ENCODE measurements at places on chromosomes 3 and 15. TPM values are rescaled to one million over a fixed set of nuclear protein-coding genes. Genes with fewer than 3 reads are reported as not detected.
A peak's percentile ranks its signal among the peaks of the same experiment; 100 is the strongest.

Gene ZPLD1
- not detected for total RNA-seq

GRCh38 chr3:32819551-32820348 is 2.0 kb downstream of the TRIM71 start:
- no peaks in the 10 kb centered on the region for H3K4me1 ChIP-seq
- H3K36me3 ChIP-seq = no peaks in the 10 kb centered on the region
- no peak overlapping the region for H3K4me3 ChIP-seq
- no peak overlapping the region for H3K27ac ChIP-seq

Gene MUC20
- total RNA-seq = 33.1 TPM

DNA sequence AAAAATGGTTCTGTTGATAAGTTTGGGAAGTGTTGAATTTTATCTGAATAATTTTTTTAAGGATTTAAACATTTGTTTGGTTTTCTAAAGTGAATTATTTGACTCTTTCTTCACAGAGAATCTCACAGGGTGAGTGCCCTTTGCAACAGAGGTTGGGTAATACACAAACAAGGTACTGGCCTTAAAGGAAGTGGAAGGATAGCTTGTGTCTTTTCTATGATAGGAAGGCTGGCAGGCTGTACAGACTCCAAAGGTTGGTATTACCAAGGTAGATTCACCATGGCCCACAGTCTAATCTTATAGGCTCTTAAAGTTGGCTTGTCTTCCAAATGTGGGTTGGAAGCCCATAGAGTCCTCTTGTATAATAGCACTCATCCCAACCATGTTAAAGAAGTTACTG is 311.5 kb downstream of the SV2B start:
- DNase-seq = no peak
- H3K4me3 ChIP-seq = no peak overlapping the region
- no peak overlapping the region for H3K27ac ChIP-seq
- no peaks in the 10 kb centered on the region for H3K27me3 ChIP-seq
- H3K36me3 ChIP-seq = no peaks in the 10 kb centered on the region

Gene DUOX2
- 0.90 TPM for total RNA-seq

Gene ISLR
- 163 TPM for total RNA-seq

Gene CAPN3
- total RNA-seq = 31.7 TPM

Gene TF
- total RNA-seq = 11.4 TPM

GRCh38 chr3:44409640-44410410 is 67.6 kb downstream of the ZNF445 start:
- no peaks in the 10 kb centered on the region for H3K27me3 ChIP-seq
- peak overlapping the region; percentile 40 for H3K27ac ChIP-seq
- H3K36me3 ChIP-seq = no peaks in the 10 kb centered on the region
- no peak overlapping the region for H3K4me3 ChIP-seq

Gene ARHGEF3
- total RNA-seq = 13.0 TPM

GRCh38 chr3:42800251-42800650 is 4.0 kb downstream of the HIGD1A start:
- no peak overlapping the region for H3K4me3 ChIP-seq
- no peaks in the 10 kb centered on the region for H3K36me3 ChIP-seq
- H3K27ac ChIP-seq = no peak overlapping the region
- DNase-seq = no peak

Gene DRD3
- total RNA-seq = not detected

GRCh38 chr3:173865900-173866498 is 468.5 kb downstream of the NLGN1 start:
- H3K27me3 ChIP-seq = no peaks in the 10 kb centered on the region
- H3K4me3 ChIP-seq = no peak overlapping the region
- H3K27ac ChIP-seq = no peak overlapping the region
- no peaks in the 10 kb centered on the region for H3K36me3 ChIP-seq
- no peak for DNase-seq
- no peaks in the 10 kb centered on the region for H3K4me1 ChIP-seq

Gene BOC
- 39.8 TPM for total RNA-seq

Gene TEX264
- total RNA-seq = 68.8 TPM

GRCh38 chr3:193870376-193871219 is 265.4 kb upstream of the HES1 start:
- no peak for DNase-seq
- H3K27ac ChIP-seq = no peak overlapping the region
- H3K27me3 ChIP-seq = no peaks in the 10 kb centered on the region
- no peak overlapping the region for H3K4me3 ChIP-seq
- no peaks in the 10 kb centered on the region for H3K36me3 ChIP-seq

DNA sequence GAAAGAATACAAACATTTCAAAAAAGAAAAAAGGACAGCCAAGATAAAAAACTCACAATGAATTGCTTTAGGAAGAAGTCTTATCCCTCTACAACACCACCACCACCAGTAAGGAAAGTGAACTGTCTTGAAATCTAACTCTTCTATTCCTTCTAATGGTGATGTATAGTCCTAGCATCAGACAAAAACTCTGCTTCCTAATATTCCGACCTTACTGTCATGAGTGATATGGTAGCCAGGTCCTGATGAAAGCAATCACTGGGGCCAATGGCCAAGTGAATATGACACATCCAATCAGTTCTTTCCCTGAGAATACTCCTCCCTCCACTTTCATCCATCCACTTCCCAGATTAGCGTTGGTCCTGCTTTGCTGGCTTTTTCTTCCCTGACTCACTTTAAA is 14.8 kb downstream of the GK5 start:
- H3K4me3 ChIP-seq = no peak overlapping the region
- no peaks in the 10 kb centered on the region for H3K36me3 ChIP-seq
- no peaks in the 10 kb centered on the region for H3K27me3 ChIP-seq
- peak overlapping the region; percentile 73 for H3K27ac ChIP-seq

- H3K4me1 ChIP-seq = no peaks in the 10 kb centered on the region
- no peak overlapping the region for H3K4me3 ChIP-seq
- H3K27ac ChIP-seq = no peak overlapping the region
- H3K27me3 ChIP-seq = no peaks in the 10 kb centered on the region
- H3K36me3 ChIP-seq = no peaks in the 10 kb centered on the region
- peak; percentile 29 for DNase-seq
Measured at GRCh38 chr15:94119923-94120775, 111.2 kb upstream of the MCTP2 start.

DNA sequence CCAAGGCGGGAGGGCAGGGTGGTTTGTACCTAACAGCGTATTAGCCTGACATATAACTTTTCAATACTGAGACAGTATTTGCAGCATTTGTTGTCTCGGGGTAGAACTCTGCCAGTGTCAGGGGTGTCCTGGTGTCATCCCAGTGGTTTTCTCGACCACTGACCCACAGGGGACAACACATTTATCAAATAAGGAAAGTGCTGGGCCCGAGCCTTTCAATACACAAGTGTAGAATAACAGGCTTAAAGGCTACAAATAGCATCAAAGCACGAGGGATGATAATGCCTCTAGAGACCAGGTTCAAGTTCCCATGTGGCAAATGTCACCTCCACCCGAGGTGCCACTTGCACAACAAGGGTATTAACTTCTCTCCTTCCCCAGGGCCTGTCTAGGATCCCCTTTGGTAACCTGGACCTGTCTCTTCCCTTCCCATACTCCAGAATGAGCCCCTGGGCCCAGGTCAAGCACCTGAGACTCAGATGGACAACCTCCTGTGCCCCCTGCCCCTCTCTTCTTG is 9.5 kb upstream of the SLC6A6 start:
- no peak overlapping the region for H3K27ac ChIP-seq
- no peak for DNase-seq
- H3K27me3 ChIP-seq = no peaks in the 10 kb centered on the region
- no peaks in the 10 kb centered on the region for H3K36me3 ChIP-seq
- no peaks in the 10 kb centered on the region for H3K4me1 ChIP-seq

GRCh38 chr3:138025553-138025952 is 15.6 kb downstream of the CLDN18 start:
- H3K27ac ChIP-seq = no peak overlapping the region
- no peak for DNase-seq
- H3K36me3 ChIP-seq = no peaks in the 10 kb centered on the region
- no peaks in the 10 kb centered on the region for H3K4me1 ChIP-seq
- no peak overlapping the region for H3K4me3 ChIP-seq

Gene B3GALNT1
- 10.8 TPM for total RNA-seq

- no peak for DNase-seq
- H3K27ac ChIP-seq = no peak overlapping the region
- no peaks in the 10 kb centered on the region for H3K27me3 ChIP-seq
- H3K36me3 ChIP-seq = no peaks in the 10 kb centered on the region
Measured at GRCh38 chr15:69308949-69309348, 10.2 kb downstream of the PAQR5 start.

GRCh38 chr3:101677436-101678286 is 729 bp upstream of the ZBTB11 start:
- H3K4me1 ChIP-seq = no peaks in the 10 kb centered on the region
- peak overlapping the region; percentile 96 for H3K27ac ChIP-seq
- DNase-seq = no peak
- peak overlapping the region; percentile 94 for H3K4me3 ChIP-seq
- H3K36me3 ChIP-seq = peaks cover 14% of the 10 kb centered on the region
- H3K27me3 ChIP-seq = no peaks in the 10 kb centered on the region

GRCh38 chr3:186608624-186609215 is 4.1 kb upstream of the AHSG start:
- H3K4me3 ChIP-seq = no peak overlapping the region
- H3K4me1 ChIP-seq = no peaks in the 10 kb centered on the region
- no peaks in the 10 kb centered on the region for H3K36me3 ChIP-seq
- no peak for DNase-seq

DNA sequence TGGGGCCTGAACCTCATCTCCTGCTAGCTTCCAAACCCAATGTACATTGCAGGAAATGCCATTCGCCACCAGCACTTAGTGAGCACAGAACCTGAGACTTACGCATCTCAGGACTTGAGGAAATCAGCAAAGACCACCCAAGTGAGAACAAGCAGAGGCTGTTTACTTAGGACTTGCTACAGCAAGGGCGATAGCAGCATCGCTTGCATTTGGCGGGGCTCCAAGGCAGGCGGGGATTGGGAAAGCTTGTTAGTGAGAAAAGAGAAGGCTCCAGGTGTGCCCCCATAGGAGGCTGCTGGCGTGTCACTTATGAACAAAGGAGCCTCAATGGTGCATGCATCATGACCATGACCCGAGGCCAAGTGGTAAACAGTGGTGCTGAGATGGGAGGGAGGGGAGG is 19.7 kb downstream of the SLC6A20 start:
- H3K36me3 ChIP-seq = no peaks in the 10 kb centered on the region
- DNase-seq = no peak

DNA sequence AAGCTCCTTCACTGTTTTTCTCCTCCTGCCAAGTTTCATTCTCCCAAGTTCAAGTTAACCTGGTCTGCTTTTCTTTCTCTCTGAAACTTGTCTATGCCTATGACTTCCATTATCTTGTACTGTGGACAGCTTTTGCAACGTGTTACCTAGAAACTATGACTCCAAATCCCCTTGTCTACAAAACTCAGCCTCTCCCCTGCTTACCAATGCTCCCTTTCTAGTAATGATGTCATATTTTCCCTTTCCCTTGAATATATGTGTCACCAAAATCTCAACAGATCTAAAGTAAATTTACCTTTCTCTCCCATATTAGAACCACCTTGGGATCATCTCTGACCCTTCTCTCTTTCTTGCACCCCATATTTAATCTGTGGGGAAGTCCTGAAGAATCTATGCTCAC is 10.5 kb upstream of the ABHD2 start:
- H3K4me3 ChIP-seq = no peak overlapping the region
- no peaks in the 10 kb centered on the region for H3K36me3 ChIP-seq
- H3K27ac ChIP-seq = no peak overlapping the region
- H3K27me3 ChIP-seq = no peaks in the 10 kb centered on the region
- H3K4me1 ChIP-seq = no peaks in the 10 kb centered on the region

DNA sequence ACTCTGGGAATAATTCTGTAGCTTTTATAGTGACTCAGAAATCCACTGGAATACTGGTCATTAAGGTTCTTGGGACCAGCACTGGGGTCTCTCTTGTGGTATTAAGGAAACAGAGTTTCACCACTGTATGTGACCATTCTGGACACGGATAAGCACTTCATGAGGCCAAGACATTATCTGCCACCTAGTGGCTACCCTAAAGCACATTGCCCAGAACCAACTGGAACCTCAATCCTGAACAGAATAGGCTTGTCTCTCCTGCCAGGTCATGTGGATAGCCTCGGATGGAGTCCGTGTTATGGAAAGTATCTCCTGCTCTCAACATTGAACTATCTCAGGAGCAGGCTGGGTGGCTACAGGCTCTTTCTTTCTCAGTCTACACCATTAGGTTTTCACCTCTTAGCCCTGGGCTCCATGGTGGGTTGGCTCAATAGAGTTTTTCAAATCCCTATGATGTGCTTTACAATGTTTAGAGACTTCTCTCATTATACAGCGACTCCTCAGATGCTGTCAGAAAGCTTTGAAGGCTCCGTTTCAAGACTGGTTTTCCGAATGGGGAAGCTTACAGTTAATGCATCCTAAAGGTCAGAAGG is 167.6 kb upstream of the ST8SIA2 start:
- no peak for DNase-seq
- H3K4me3 ChIP-seq = no peak overlapping the region
- no peak overlapping the region for H3K27ac ChIP-seq
- H3K36me3 ChIP-seq = no peaks in the 10 kb centered on the region
- H3K4me1 ChIP-seq = no peaks in the 10 kb centered on the region
- H3K27me3 ChIP-seq = no peaks in the 10 kb centered on the region

Gene C3orf22
- not detected for total RNA-seq

DNA sequence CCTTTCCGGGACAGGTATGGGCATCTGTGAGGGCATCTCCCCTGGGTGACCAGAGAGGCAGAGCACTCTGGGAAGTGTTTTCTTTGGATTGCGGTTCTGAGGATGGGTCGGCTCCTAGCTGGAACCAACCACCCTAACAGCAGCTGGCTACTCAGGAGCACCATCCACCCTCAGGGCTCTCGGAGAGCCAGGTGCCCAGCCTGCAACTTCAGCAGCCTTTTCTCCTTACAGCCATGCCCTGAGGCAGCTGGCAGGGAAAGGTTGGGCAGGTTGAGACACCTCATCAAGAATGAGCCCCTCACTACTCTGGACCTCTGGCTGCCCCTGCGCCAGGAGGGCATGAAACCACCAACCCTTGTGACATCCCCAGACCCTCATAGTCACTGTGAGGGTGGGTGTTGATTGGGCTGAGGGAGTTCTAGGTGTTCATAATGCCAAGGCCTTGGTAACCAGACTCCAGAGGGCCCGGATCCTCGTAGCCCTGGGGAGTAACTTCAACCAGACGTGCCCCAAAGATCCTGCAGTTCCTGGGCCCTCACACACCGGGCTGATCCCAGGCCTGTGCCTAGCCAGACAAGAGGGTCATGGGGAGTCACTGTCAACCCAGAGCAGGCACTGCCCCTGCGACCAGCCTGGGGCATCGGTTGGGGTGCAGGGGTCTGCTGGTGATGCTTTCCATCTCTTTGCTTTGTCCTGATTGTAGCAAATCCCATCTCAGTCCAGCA is 114.4 kb upstream of the ABHD17C start:
- H3K27me3 ChIP-seq = no peaks in the 10 kb centered on the region
- H3K27ac ChIP-seq = no peak overlapping the region
- no peaks in the 10 kb centered on the region for H3K4me1 ChIP-seq
- H3K36me3 ChIP-seq = peaks cover 76% of the 10 kb centered on the region
- H3K4me3 ChIP-seq = no peak overlapping the region

GRCh38 chr15:62612771-62613170 is 429.8 kb upstream of the TPM1 start:
- no peaks in the 10 kb centered on the region for H3K27me3 ChIP-seq
- no peak overlapping the region for H3K4me3 ChIP-seq
- no peaks in the 10 kb centered on the region for H3K4me1 ChIP-seq
